ENCODE measurements at places on chromosomes 13 and 19.

DNA sequence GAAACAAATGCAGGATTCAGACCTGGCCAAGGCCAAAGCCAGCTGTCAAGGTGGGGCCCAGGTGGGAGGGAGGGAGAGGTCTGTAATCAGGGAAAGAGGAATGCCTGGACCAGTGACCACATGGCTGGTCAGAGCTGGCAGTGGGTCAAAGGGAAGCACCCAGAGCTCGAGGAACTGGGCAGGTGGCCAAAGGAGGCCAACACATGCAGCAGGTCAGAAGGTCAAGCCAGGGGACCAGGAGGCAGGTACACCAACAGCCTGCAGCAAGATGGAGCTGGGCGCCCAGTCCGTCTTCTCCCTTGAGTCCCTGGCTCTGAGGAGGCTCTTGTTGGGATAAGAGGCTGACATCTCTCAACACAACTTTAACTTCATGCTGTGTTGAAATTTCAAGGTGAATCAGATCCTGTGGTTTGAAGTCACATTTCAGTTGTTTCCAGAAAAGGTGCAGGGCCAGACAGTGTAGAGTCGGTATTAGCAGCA lies 17.1 kb downstream of the GPATCH1 start:
- DNase-seq = no peak

GRCh38 chr19:45668342-45668871 lies 386 bp downstream of the GIPR start:
- DNase-seq = no peak

DNA sequence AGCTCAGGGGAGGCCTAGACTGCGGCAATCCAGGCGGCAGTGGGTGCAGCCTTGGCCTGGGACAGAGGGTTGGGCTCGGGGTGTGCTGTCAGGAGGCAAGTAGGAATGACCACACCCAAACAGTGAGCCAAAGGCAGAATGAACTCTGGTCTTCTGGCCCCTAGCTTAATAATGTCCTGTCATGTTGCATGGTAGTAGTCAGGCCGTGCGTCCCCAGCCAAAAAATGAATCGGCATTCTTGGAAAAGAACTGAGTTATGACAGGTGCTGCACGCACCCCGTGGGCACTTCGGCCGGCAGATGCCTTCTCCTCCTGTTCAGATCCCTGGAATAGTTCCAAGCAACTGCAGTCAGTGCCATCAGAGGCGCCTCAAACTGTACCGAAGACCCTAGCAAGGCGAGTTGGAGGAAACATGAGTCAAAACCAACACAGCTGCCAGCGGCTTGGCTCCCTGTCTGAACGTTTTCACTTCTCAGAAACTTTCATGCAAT lies 55.9 kb downstream of the ATP7B start:
- DNase-seq = no peak

DNA sequence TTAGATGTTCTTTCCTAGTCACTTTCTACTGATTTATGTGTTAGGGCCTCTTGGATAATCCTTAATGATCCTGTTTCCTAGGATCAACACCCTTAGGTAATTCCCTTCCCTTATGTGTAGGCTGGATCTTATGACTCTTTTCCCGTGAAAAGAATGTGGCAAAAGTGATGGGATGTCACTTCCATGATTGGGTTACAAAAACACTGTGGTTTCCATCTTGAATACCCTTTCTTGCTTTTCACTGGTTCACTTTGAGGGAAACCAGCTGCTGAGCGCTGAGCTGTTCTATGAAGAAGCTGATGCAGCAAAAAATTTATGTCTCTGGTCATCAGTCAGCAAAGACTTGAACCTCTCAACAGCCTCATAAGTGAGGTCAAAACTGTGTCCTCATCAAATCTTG lies 609.4 kb downstream of the OLFM4 start:
- DNase-seq = no peak
